Activated T-cell treated with anti-CD3 and anti-CD28 coated beads for 4 hours (primary cell): ENCODE measurements at places on chromosomes 3 and 15.

- DNase-seq, result no peak
These were observed 598.4 kb downstream of the FGF12 start for GRCh38 chr3:192128922-192129321.

DNA sequence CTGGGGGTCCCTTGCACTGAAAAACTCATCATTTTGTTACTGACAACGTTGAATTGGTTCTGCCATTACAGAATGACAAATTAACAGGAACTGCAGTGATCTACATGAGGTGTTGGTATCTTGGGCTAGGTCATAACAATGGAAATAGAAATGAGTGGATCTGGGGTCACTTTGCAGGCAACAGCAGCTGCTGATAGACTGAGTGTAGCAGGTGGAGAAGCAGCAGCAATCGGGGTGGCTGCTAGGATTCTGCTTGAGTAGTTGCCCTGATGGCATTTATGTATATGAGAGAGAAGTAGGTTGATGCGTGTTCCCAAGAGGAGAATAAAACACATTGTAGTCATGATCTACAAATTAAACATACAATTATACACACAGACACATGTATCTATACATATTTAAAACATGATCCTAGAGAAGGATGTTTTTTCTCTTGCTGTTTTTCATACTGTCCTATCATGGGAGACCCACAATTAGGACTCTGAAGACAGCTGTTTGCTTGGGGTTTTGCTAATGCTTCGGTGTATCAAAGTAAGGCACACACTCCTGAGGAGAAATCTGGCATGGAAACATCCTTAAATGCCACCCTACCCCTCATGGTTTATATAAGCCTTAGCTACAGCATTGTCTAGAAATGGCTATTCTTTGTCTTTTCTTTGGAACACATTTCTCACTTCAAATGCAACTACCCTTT, 15.8 kb upstream of the THBS1 start:
- DNase-seq, result no peak

DNA sequence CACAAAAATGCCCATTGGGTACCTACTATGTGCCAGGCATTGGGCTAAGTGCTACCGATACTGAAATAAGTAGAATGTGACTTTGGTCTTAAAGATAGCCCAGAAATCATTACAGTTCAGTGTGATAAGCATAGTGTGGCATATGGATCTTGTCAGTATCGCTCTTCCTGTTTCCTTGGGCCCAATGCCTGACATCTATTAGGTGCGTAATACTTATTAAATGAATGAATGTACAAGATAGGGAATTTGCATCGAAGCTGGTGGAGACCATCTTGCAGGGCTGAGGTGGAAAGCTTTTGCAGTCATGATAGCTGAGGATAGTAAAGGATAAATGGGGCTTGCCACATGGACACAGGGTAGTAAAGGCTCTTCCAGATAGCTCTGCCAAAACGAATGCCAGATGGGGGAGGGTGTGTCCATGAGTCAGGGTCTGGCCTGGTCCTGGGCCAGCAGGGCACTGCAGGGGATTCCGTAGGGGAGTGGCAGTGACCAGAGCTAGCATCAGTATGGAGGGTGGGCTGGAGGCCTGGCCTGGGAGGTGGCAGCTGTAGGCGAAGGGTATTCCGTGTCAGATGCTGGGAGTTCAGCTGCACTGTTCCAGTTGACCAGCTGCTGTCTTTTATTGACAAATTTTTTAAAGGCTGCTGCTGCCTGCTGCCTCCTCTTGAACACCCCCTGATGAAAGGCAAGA, 23.5 kb downstream of the TSEN2 start:
- DNase-seq, result no peak

DNA sequence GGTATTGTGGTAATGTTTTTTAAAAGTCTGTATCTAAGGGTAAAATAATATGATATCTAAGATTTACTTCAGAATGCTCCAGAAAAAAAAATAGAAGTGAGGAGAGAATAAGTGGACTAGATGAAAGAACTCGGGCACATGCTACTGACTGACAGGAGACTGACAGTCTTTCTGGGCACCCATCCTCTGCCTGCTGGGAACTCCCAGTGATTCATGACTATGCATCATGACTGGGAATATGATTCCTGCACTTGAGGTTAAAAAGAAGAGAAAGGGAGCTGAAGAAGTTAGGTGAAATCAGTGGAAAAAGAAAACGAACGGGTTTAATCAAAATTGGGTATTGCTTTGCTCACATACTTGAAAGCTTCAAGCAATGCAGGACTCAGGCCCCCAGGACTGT, 35.7 kb upstream of the SPSB4 start:
- no peak for DNase-seq

- no peak for DNase-seq
These were observed 9.2 kb downstream of the CRTAP start for GRCh38 chr3:33122991-33123390.

GRCh38 chr15:80502782-80503181, 98.6 kb downstream of the ARNT2 start:
- no peak for DNase-seq

GRCh38 chr15:86087808-86088207, 8.1 kb downstream of the AGBL1 start:
- DNase-seq, result no peak

- no peak for DNase-seq
These were observed 18.5 kb downstream of the PAK2 start for GRCh38 chr3:196757876-196758739.

DNA sequence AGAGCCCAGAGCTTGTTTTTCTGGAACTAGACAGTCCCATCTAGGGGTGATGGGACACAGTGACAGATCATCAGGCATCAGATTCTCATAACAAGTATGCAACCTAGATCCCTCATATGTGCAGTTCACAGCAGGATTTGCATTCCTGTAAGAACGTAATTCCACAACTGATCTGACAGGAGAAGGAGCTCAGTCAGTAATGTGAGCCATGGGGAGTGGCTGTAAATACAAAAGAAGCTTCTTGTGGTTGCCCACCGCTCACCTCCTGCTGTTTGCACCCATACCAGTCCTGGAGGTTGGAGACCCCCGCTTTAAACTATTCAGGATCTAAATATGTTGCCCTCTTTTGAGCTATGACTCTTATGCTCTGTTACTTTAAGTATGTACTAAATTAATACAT, 167.3 kb downstream of the ALCAM start:
- no peak for DNase-seq

- no peak for DNase-seq
These were observed 306.4 kb upstream of the STT3B start for GRCh38 chr3:31226346-31226745.

DNA sequence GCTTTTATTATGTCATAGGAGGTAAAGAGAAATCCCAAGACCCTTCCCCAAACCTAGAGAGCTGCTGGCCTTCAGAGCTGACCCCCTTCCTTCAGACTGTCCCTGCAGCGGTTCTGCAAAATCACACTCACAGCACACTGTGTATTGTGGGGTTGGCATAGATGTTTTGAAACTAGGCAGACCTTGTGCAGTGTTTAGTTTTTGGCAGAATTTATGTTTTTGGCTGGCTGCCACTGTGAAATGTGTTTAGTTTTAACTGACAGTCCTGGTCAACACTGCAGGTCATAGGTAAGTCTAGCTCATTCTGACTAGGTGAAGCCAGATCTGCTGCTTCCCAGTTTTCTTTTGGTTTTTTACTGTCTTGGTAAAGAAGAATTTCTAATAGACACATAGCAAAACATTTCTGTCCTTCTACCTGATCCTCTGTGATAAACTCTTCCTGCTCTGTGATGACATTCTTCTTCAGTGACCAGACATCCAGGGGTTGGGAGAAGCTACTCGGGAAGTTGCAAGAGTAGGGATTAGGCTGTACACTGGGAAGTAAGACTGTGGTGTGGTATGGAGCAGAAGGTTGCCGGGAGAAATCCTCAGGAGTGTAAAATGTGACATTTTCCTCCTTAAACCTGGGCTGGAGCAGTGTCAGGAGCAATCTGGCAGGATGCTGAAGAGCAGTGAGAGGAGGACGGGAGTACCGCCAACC, 209.6 kb upstream of the MCTP2 start:
- no peak for DNase-seq

DNA sequence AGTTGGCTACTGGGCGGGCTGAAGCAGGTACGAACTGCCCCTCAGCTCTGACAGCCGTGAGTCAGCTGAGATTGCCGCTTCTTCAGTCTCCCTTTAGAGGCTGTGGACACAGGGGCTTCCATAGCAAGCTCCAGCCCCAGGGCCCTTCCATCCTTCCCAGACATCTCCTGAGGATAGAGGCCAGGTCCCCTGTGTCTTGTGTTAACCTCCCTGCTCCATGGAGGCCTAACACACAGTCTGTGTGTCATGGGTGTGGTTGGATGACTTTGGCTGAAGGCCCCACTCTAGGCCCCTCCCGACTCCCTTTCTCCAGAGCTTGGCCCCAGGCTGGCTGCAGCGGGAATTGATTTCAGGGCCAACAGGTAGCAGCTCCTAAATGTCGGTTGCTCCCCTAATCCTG, 116.1 kb upstream of the TLE3 start:
- no peak for DNase-seq

- DNase-seq, result no peak
These were observed 135.0 kb downstream of the CACNA1D start for GRCh38 chr3:53629402-53629723.

GRCh38 chr15:68010361-68011153, 43.6 kb upstream of the PIAS1 start:
- no peak for DNase-seq

DNA sequence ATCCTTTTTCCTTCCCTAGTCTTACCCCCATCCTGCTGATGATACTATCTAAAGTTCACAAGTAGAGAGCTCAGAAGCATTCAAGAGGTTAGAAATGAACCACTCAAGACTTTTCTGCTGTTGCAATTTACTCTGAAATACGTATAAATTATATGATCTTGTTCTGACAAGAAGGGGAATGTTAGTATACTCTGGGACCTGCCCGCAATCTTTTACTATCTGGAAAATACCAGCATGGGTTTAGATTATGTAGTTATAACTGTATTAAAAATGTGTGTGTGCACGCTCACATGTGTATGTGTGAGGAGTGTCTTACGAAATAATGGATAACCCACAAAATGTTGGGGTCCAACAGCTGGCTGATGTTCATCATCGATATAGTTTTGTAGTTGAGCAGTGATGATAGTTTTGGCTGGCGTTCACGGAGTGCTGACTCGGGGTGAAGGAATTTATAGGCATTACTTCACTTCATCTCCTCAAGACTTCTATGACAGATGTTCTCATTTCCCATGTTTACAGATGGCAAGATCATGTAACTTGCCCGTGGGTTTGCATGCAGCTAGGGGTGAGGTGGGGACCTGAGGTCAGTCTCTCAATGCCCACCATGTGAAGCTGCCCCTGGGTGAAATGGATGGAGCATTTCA, 297.5 kb upstream of the LYSMD4 start:
- DNase-seq, result no peak

GRCh38 chr15:73950831-73951561, 24.7 kb downstream of the LOXL1 start:
- DNase-seq, result peak; percentile 58

GRCh38 chr15:67967871-67968431, 86.2 kb upstream of the PIAS1 start:
- no peak for DNase-seq

GRCh38 chr3:61537366-61537765, 24.0 kb upstream of the PTPRG start:
- no peak for DNase-seq

DNA sequence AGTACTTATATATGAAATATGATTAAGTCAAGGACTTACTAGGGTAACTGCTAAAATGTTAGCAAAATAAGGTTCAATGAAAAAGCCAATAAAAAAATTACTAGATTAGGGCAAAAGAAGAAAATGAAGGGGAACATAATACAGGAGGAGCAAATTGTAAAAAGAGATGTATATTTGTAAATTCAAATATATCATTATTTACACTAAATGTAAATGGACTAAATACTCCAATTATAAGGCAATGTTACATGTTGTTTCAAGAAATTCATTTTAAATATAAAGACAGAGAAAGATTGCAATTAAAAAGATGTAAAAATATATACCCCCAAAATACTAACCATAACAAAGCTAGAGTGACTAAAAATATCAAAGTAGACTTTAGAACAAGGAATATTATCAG, 134.1 kb downstream of the EFHB start:
- DNase-seq, result no peak

GRCh38 chr15:76058714-76059319, 968 bp upstream of the TMEM266 start:
- DNase-seq, result no peak

DNA sequence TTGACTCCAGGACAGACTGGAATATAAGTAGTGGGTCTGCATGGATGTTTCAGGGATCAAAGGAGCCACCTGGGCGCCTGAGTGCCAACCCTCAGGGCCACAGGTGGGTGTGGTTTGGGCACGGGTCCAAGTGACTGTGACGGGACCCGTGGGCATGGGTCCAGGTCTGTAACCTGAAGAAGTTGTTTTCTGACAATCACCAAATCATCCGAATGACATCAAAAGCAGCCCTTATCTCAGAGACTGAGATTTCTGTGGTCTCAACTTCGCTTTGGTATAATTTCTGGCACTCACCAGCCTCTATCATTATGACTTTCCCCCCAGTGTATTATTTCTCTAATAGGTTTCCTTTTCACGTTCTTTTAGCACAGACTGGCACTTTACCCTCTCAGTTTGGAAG, 24.4 kb downstream of the RLBP1 start:
- DNase-seq, result no peak

DNA sequence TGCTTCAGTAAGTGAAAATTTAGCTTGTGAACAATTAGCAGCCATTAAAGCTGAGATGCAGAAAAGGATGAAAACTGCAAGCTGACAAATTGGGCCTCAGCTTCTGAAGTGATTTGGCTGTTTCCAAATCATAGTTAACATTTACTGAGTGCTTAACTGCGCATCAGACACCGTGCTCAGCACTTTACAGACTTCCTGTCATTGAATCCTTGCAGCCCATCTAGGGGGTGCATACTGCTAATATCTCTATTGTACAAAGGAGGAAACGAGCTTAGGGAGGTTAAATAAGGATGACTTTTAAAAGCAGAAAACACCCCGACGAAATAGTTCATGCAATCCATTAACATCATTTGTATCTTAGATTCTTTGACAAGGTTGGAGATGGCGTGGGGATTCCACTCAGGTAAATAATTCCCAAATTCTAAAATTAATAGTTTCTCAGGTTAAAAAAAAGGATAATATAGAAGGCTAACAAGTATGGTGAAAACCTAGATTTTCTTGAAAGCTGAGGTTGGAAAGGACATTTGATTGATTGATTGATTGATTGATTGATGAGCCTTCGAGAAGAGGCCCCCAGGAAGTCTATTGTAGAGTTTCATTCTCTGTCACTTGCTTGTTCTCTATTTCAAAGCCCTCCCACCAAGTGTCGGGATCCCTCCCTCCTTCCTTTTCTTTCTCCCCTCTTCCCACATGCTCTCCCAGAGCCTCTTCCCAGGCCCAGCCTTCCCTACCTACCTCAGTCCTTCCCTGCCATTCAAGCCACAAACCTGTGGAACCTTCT, 23.5 kb upstream of the EPHB3 start:
- DNase-seq, result no peak
